Right renal pelvis (tissue), 4 donors: ENCODE measurements at places on chromosomes 7 and 10. TPM values are rescaled to one million over a fixed set of nuclear protein-coding genes. Genes with fewer than 3 reads are reported as not detected.

Gene TMEM140
- polyA plus RNA-seq = 35.5 TPM

Gene NKX2-3
- not detected for polyA plus RNA-seq

Gene ZPBP
- 0.24 TPM for polyA plus RNA-seq

Gene OPN4
- polyA plus RNA-seq = not detected

Gene VSIR
- polyA plus RNA-seq = 10.0 TPM

Gene PLEKHS1
- 0.18 TPM for polyA plus RNA-seq

Gene SPDYE8
- polyA plus RNA-seq = 0.15 TPM

Gene HKDC1
- polyA plus RNA-seq = 18.6 TPM

Gene TRIM74
- polyA plus RNA-seq = 0.62 TPM

Gene C10orf53
- polyA plus RNA-seq = not detected

Gene SLC39A12
- polyA plus RNA-seq = not detected

Gene INHBA
- 4.8 TPM for polyA plus RNA-seq

Gene PLCE1
- polyA plus RNA-seq = 31.9 TPM

Gene CDNF
- polyA plus RNA-seq = 2.6 TPM

Gene SYT15B
- polyA plus RNA-seq = 4.1 TPM

GRCh38 chr10:70302292-70302691 lies 18.5 kb upstream of the NPFFR1 start:
- no peak for DNase-seq

DNA sequence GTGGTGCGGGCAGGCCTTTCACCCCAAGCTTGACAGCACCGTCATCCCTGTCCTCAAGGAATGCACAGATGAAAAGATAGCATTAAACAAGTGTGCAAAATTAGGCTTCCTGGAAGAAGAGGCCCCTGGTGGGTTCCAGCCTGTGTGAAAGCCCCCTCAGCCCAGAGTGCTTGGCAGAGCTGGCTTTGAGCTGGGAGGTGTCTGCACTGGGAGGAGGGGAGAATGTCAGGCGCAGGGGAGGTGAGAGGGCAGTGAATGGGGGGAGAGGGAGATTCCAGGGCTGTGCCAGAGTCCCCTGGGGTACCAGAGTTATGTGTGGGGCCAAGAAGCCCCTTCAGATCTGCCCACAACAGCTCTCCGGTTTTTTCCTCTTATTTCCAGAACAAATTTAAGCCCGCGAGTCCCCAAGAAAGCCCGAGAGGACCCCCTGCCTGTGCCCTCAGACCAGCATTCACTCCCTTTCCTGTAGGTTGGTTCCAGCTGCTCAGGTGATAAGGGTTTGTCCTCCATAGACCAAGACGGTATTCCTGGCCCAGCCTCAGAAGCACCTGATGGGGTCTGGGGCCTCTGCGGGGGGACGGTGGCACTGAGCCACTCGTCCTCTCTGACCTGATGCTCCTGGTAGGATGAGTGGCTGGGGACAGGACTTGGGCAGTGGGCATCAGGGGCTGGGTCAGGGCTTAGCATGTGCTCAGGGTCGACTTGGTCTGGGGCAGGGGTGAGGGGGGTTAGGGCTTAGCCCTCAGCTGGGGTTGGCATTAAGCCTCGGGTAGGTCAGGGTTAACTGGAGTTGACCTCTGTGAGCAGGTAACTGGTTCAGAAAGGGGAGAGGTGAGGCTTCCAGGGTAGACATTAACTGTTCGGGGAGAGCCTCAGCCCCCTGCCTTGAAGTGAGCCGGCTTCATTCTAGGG lies 43.4 kb downstream of the ADCYAP1R1 start:
- no peak for DNase-seq

GRCh38 chr10:101564490-101564991 lies 23.5 kb downstream of the POLL start:
- DNase-seq = no peak

GRCh38 chr10:35420044-35420443 lies 83.7 kb downstream of the CCNY start:
- no peak for DNase-seq

- DNase-seq = no peak
Observed at GRCh38 chr10:132294561-132295318, 13.0 kb downstream of the STK32C start.

DNA sequence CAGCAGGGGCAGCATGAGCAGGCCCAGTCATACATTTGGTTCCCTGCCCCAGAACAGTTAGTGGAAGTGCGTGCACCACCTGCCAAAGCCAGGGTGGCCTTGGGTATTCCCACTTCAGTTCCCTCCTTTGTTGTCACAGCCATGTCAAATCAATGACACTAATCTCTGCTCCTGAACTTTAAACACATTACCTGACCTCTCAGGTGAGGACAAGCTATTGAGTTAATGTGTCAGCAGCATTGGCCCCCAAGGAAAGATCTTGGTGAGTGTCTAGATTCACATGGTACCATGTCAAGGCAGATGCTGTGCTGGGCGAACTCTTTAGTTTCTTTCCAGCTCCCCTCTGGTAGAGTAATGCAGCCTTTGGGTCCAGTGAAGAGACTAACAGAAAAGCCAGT lies 2.1 kb downstream of the CYP3A5 start:
- DNase-seq = no peak

GRCh38 chr7:43631559-43631958 lies 48.7 kb downstream of the STK17A start:
- no peak for DNase-seq

- DNase-seq = no peak
Observed at GRCh38 chr7:27185854-27186667, 1.0 kb upstream of the HOXA11 start.

- no peak for DNase-seq
Observed at GRCh38 chr7:136874393-136875032, 6.1 kb downstream of the CHRM2 start.

GRCh38 chr7:69448071-69448470 lies 150.2 kb upstream of the AUTS2 start:
- DNase-seq = no peak

DNA sequence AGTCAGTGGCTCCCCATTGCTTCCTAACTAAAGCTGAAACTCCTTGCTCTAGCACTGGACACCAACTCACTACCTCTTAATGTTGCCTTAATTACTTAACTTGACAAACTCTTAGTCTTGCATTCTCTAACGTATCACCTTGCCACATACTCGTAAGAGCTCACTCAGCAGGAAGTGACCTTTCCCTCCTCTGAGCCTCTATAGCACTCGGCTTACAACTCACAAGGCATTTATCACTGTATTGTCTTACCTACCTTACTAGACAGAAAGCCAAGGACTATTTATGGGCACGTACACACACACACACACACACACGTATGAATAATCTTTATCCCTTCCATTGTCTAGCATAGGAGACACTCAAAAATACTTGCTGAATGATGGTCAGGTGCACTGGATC lies 21.2 kb downstream of the CEP41 start:
- no peak for DNase-seq

GRCh38 chr7:88233828-88234227 lies 14.0 kb upstream of the SRI start:
- DNase-seq = no peak

- DNase-seq = no peak
Observed at GRCh38 chr10:23414658-23415057, 24.2 kb upstream of the OTUD1 start.

DNA sequence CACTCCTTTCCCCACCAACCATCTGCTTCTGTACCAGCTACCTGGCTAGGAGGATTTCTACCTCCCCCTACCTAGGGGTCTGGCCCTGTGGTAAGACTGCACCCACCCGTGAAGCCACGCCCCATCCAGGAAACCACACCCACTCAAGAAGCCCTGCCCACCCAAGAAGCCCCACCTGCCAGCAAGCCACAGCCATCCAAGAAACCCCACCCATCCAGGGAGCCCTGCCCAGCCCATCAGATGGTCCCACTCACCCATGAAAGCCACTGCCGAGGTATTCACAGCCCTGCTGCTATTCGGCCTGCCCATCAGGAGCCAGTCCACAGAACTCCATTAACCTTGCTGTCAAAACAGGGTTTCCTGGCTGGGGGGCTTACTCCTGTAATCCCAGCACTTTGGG lies 15.6 kb upstream of the MUC3A start:
- no peak for DNase-seq

- no peak for DNase-seq
Observed at GRCh38 chr7:110534241-110534931, 556.5 kb upstream of the LRRN3 start.

GRCh38 chr10:44937196-44938005 lies 22.2 kb upstream of the RASSF4 start:
- no peak for DNase-seq

GRCh38 chr10:70832852-70833528 lies 17.2 kb downstream of the SGPL1 start:
- DNase-seq = no peak

DNA sequence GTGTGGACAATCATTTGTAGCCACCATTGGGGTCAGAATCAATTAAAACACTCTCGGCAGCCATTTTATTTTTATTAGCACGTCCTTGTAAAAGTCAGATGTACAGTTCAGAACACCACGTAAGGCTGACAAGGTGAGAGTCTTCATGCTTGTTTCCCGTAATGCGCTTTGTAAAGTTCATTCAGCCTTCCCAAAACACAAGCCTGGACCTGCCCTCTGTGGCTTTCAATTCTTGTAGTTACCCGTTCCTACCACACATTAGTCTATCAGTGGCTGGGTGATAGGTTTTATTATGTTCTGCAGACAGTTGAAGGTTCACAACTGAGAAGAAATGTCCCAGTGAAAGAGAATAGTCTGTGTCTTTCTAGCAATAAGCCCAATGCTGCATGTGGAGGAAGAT lies 35.4 kb downstream of the GAD2 start:
- no peak for DNase-seq

DNA sequence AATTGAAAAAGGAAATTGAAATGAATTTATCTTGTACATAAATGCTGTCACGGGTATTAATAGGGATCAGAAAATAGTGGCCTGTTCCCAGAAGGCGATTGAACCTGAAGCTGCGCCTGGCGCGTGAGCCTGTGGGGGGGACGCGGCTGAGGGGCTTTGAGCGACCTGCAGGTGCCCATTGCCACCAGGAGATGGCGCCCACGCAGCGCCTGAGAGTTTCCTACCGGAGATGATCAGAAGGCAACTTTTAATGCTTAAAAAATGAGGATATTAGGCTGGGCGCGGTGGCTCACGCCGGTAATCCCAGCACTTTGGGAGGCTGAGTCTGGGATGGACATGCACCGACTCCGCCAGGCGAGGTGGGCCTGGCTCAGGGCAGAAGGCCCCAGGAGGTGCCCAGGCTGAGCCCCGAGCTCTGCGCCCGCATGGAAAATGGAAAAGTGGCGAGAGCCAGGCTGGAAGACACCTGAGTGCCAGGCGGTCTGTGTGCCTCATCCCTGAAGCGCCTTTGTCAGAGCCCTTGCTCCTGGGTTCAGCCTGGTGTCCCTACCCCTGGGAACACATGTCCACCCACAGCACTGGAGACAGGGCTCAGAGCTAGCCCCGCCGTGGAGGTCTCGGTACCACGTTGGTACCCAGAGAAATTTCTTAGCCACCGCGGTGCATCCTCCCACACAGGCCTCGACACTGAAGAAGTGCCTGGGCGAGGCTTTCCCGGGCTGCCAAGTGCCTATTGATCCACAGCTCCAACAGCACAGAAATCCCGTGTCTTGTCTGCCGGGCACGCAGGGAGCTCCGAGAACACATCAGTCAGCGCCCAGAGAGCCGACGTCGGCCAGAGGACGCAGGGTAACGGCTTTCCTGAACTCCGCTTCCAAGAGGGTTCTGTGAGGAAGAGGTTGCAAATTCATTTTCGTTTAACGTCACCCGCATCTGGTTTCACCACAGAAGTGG lies 117.4 kb downstream of the INPP5A start:
- no peak for DNase-seq

GRCh38 chr10:130958981-130959751 lies 352.4 kb downstream of the TCERG1L start:
- DNase-seq = no peak

DNA sequence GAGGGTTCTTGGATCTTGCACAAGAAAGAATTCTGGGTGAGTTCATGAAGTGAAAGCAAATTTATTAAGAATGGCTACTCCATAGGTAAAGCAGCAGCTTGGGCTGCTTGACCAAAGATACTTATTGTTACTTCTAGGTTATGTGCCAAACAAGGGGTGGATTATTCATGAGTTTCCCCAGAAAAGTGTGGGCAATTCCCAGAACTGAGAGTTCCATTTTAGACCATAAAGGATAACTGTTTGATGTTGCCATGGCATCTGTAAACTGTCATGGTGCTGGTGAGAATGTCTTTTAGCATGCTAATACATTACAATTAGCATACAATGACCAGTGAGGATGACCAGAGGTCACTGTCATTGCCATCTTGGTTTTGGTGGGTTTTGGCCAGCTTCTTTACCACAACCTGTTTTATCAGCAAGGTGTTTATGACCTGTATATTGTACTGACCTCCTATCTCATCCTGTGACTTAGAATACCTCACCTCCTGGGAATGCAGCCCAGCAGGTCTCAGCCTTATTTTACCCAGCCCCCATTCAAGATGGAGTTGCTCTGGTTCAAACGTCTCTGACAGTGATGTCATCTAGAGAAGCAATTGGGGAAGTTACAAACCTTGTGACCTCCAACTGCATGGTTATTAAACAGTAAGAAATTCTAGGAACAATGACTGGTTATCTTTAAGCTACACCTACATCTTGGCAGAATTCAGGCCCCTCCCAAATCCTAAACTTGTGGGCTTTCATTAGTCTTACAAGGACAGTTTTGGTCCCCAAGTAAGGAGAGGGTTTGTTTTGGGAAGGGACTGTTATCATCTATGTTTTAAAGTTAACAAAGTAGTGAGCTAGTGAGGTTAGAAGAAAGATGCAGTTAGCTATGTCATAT lies 48.0 kb upstream of the INHBA start:
- DNase-seq = no peak

GRCh38 chr10:70445718-70446657 lies 4.5 kb upstream of the NODAL start:
- DNase-seq = no peak

GRCh38 chr10:71726580-71727104 lies 7.1 kb upstream of the C10orf105 start:
- no peak for DNase-seq

GRCh38 chr10:3977761-3978160 lies 192.8 kb upstream of the KLF6 start:
- DNase-seq = no peak

DNA sequence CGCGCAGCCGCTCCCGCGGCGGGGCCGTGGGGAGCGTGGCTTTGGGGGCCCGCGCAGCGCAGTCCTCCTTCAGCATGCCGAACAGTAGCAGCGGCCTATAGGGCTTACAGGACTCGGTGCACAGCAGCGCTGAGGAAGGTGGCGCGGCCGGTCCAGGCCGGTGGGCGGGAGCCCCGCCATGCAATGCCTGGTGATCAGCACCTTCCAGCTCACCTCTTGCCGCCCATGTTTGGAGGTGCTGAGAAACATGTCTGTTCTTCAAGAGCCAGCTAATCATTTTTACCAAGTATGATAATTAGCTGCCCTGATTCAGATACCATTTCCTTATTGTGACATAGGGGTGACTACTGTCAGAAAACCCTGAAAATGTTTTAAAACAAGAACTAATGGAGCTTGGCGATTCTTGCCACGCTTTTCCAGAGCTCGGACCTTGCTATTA lies 33.5 kb upstream of the SFTPD start:
- no peak for DNase-seq

DNA sequence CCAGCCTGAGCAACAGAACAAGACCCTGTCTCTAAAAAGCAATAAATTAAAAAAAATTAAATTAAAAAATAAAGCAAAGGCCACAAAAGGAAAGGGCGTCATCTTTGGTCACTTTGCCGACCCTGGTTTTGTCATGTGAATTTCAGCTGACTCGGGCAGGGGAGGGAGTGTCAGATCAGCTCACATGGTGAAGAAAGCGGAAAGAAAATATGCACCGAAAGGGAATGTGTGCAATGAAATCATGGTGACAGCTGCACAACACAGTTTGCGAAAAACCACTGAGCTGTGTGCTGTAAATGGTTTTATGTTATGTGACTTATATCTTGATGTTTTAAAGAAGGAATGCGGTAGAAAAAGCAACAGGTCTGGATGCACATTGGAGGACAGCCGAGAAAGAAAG lies 39.8 kb downstream of the RCC1L start:
- DNase-seq = no peak
